Stimulated activated CD4-positive, alpha-beta T cell treated with anti-CD3 and anti-CD28 coated beads, Interleukin-2, amount 100 ng/mL, for 24 hours (primary cell): ENCODE measurements at places on chromosomes 3 and 15.

DNA sequence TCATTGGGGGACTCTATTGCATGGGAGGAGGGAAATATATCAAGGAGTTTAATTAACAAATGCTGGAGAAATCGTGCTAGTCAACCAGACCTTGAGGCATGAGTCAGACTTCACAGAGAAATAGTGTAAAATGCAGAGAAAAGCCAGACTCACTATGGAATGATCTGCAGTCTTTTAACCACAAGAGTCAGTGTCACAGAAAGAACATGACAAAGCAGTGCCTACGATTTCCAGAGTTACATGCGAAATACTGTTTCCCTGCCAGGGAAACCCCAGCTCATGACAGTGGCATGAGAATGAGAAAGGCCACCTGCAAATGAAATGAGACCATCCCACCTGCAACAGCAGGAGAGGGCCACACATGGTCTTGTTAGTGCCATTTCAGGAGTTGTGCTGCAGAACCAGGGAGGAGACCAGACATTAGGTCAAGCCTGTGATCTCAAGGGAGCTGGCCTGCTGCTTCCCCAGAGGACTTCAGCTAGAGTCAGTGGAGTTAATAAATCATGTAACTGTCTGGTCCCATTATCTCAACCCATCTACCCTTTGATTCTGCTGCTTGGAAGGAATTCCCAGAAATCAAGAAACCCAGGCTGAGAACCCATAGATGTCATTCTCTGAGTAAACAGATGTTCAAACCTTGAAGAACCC, 79.0 kb downstream of the ERC2 start:
- DNase-seq, result no peak

DNA sequence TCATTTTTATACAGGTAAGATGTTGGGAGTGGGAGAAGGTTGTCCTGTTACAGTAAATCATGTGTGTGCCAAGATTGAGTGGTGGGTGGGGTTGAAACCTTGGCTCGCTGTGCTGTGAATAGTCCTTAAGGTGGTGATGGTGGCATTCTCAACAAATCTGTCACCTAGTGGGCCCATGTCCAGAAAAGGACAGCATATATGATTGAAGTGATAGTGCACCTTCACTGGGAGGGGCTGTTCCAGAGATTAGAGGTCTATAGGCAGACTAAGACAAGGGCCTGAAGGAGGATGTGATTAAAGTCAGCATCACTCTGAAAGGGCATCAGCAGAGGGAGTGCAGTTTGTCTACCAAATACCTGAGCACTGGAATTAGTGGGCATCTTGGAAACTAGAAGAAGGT, 374.2 kb upstream of the C2CD4B start:
- DNase-seq, result no peak

DNA sequence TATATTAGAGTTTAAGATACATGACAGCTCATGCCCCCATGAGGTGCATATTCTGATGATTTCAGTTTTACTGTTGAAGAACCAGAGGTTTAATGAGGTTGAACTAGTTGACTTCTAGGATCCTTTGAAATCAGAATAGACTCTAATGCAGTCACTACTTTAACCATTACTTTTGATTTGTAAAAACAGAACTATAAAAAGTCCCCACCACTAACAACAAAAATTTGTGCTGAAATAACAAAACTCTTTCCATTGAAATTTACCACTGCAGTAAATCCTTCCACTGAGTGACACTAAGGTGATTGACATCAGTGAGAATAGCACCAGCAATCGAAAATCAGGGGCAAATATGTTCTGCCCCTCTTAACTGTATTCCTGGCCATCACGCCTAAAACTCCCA, 214.1 kb downstream of the SHQ1 start:
- DNase-seq, result no peak

DNA sequence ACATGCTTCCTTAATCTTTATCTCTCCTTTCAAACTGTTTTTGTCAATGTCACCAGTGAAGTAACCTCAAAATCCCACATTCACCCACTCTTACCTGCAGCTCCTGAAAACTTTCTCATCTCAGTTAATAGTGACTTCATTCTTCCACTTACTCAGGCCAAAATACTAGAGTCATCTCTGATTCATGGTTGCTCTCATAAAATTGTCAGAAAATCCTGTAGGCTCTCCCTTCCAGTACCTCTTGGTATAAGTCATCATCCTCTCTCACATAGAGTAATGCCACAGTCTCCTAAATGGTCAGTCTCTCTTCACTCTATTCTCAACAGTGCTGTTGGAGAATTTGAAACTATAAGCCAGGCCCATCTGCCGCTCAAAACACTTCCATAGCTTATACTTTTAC, 34.9 kb upstream of the POU1F1 start:
- DNase-seq, result no peak

GRCh38 chr3:50271314-50271936, 2.5 kb downstream of the SEMA3B start:
- DNase-seq, result no peak

GRCh38 chr15:90035840-90036230, 34.7 kb downstream of the ZNF710 start:
- no peak for DNase-seq

GRCh38 chr3:51686512-51687215, 15.6 kb downstream of the TEX264 start:
- DNase-seq, result peak; percentile 83

DNA sequence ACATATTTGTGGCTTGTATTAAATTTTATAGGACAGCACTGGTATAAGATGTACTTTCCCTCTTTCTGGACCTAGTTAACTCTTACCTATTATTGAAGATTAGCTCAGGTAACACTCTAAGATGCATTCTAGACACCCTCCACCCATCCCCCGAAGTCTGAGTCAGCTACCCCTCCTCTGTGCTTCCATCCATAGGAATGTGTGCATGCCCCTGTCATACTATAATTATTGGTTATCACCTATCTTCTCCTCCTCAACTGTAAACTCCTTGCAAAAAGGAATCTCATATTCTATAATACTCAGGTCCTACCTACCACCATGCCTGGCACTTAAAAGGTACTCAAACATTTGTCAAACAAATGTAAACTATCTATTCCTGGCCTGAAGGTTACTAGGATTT, 3.0 kb downstream of the PEAK1 start:
- no peak for DNase-seq

GRCh38 chr3:20125897-20126296, 60.1 kb downstream of the SGO1 start:
- no peak for DNase-seq

- DNase-seq, result no peak
Measured at GRCh38 chr15:60540002-60540651, 61.2 kb upstream of the ICE2 start.

DNA sequence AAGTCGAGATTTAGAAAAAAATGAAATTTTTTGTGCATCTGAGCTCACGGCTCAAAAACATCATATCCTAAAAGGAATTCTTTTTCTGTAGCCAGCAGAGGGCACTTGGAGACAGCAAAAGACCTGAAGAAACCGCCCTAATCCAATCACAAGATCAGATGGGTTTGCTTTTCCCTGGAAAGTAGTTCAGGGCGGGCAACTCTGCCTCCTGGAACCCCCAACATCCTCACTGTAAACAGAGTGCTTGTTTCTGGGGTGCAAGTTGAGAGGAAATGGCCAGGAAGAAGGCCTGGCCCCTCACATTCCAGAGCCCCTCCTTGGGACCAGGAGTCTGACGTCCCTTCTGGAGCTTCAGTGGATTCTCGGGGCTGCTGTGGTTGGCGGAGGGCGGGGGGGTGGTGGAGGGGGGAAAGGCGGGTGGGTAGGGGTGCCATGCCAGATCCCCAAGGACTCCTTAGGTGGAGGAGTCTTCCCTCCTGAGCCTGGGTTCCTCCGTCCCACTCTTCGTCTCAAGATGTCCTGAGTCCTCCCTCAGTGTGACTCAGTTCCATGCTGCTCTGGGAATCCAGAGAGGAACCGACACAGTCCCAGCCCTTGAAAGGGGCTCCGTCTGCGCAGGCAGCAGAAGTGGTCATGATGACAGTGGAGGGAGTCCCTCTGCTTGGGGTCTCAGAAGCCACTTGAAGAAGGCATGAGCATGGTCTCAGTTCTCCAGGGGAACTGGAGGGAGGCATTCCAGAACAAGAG, 35.9 kb downstream of the CCK start:
- DNase-seq, result no peak

DNA sequence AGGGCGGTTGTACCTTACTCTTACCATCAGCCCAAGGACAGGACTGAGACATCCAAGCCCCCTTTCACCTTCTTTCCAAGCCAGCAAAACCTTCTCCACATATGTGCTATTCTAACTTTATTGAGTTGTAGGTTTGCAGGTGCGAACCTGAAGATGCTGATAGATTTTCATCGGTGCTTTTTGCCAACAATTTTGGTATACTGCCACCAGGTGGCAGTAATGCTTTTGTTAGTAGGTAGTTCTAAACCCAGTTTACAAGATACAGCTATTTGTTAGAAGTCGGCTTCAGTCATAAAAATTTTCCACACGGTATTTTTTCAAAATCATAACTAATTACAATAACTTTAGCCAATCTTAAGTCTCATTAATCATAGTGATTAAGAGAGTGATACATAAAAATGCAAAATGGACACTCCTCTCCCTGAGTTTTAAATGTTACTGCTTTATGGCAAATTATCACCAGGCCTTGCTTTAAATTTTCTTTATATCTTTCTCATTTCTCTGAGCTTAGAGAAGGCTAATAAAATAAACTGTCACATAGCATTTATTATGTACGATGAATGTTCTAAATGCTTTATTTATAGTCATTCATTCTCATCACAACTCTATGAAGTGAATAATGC, 636 bp downstream of the TBC1D21 start:
- peak; percentile 14 for DNase-seq

- DNase-seq, result no peak
Measured at GRCh38 chr15:101545548-101546505, 56.3 kb upstream of the PCSK6 start.

- DNase-seq, result no peak
Measured at GRCh38 chr3:171228240-171228639, 201.7 kb upstream of the SLC2A2 start.

GRCh38 chr3:34865346-34865745, 774.0 kb upstream of the ARPP21 start:
- DNase-seq, result no peak

GRCh38 chr15:77731945-77732344, 99.2 kb upstream of the LINGO1 start:
- no peak for DNase-seq

DNA sequence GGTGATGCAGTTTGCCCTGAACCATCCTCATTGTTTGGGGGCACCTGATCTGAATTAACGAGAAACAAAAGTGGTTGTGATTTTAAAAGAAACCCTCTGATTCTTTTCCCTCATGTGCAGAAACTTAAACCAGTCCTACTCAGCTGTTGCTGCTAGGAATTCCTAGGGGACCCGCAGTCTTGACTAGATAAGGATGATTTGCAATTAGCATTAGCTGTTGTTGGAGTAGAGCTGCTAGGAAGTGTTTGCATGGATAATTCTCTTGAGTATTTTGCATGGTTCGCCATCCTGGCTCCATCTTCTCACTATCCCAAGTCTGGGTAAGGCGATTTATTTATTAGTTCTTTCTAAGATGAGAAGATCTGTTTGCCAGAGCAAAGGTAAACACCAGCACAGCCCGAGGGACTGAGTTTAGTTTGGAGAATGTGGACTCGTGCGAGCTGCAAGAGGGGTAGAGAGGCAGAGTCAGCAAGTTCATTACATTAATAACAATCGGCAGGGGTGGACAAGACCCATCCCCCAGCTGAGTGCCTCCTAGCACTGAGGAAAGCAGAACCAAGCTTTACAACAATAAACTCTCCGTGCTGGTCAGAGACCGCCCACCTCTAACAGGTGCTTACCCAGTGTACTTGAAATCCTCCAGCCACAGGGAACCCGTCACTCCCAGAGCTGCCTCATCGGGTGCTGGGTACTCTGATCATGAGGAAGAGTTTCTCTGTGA, 4.1 kb downstream of the FGD5 start:
- DNase-seq, result no peak

DNA sequence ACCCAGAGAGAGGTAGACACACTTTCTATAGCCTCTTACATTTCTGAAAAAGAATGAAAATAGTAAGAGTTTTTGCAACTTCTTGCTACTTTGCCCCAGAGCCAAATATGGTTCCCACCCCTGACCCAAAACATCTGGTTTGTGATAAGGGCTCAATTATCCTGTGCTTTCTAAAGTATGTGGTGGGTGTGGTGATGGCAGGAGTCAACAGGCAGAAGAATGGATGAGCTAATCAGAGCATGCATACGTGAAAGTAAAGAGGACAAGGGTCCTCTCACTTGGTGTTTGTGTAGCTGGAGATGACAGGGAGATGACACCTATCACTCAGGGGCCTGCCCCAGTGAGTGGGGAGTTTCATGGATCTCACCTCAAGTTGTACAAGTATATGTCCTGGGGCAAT, 19.1 kb downstream of the KBTBD8 start:
- DNase-seq, result no peak

DNA sequence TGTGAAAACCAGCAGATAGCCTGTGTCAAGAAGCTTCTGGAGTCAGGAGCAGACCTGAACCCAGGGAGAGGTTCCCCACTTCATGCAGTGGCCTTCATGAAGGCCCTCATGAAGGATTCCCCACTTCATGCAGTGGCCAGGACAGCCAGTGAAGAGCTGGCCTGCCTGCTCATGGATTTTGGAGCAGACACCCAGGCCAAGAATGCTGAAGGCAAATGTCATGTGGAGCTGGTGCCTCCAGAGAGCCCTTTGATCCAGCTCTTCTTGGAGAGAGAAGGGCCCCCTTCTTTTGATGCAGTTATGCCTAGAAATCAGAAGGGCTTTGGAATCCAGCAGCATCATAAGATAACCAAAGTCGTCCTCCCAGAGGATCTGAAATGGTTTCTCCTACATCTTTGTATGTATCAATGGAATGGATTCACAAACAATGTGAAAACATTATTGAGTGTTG, 103.9 kb upstream of the CHD2 start:
- no peak for DNase-seq
